Lower lobe of right lung (tissue), 2 donors: ENCODE measurements at places on chromosomes 7 and 10. TPM values are rescaled to one million over a fixed set of nuclear protein-coding genes. Genes with fewer than 3 reads are reported as not detected.

- H3K4me1 ChIP-seq, result no peaks in the 10 kb centered on the region
- H3K36me3 ChIP-seq, result no peaks in the 10 kb centered on the region
- H3K27ac ChIP-seq, result no peak overlapping the region
- no peak overlapping the region for H3K4me3 ChIP-seq
- H3K27me3 ChIP-seq, result no peaks in the 10 kb centered on the region
Observed at GRCh38 chr7:100768784-100769183, 35.4 kb downstream of the ZAN start.

Gene TAC1
- not detected for total RNA-seq

Gene HTR5A
- not detected for total RNA-seq

Gene PANK1
- total RNA-seq, result 8.2 TPM

DNA sequence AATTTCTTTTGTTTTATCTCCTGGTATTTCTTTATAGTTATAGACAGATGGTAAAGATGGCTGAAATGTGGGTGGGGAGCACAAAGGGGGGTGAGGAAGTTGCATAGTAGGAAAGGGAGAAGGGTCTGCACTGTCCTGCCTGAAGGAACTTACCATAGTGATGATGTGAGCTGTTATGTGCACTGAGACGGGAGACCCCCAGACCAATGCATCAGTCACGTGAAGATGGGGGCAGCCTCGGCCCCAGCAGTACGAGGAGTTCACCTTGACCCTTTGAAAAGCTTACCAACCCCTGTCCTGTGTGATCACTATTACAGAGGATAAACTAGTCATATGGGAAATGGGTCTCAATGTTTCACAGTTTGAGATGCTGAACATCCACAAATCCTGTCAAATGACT is 316.3 kb downstream of the TNS3 start:
- peaks cover 12% of the 10 kb centered on the region for H3K4me1 ChIP-seq
- no peak overlapping the region for H3K27ac ChIP-seq
- no peak for DNase-seq
- no peak overlapping the region for H3K4me3 ChIP-seq
- no peaks in the 10 kb centered on the region for H3K27me3 ChIP-seq

GRCh38 chr10:62502995-62503613 is 128.9 kb downstream of the ZNF365 start:
- peaks cover 21% of the 10 kb centered on the region for H3K4me1 ChIP-seq
- no peak for DNase-seq
- H3K36me3 ChIP-seq, result no peaks in the 10 kb centered on the region
- H3K4me3 ChIP-seq, result no peak overlapping the region

DNA sequence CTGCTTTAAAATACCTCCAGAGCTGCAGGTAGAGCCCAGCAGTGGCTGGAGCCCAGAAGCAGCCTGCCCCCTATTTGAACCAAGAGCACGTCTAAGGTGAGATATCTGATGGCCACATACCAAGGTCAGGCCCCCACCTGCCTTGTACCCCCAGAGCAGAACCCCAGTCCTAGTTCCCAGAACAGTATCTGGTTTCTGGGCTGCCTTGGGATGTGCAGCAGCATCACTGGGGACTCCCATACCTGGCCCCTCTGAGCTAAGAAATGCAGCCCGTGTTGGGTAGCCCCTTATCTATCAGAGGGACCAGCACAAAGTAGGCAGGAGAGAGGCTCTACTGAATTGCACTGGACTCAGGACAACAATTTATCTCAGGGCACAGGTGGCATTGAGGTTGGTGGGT is 8.9 kb downstream of the SFTPD start:
- H3K27ac ChIP-seq, result no peak overlapping the region
- peaks cover 10% of the 10 kb centered on the region for H3K36me3 ChIP-seq
- no peak for DNase-seq
- no peak overlapping the region for H3K4me3 ChIP-seq

DNA sequence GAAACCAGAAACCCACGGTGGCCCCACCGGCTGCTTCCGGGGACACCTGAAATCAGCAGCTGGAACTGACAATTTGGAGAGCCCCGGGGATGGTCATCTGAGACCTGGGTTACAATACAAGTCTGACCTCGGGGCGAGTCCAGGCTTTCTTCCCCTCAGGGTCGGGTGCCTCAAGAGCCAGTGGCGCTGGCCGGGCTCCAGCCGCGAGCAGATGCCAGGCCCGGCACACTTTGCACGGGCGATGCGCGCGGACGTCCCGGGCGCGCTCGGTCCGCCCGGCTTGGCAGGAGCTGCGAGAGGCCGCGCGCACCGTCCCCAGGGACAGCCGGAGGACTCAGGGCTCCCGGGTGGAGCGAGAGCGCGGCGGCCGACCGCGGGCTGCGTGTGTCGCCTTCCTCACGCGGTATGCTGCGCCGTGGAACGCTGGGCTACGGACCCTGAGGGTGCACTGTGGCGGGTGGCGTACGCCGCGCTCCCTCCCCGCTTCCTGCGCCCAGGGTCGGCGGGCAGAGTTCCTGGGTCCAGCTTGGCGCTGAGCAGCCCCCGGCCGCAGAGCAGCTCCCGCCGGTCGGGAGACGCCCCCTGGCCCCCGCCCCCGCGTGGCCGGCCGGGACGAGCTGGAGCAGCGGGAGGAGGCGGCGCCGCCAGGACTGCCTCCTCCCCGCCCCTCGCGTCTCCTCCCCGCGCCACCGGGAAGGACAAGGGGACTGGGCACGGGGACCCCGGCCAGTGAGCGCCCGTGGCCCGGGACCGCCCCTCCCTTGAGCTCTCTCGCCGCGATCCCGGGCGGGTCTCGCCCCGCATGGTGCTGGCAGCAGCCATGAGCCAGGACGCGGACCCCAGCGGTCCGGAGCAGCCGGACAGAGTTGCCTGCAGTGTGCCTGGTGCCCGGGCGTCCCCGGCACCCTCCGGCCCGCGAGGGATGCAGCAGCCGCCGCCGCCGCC is at the start of gene RBM20:
Gene RBM20 (plus strand): TSS at position 684 of the 945 bp plus-strand sequence. CDS start 119 bp downstream, at position 803.
- no peaks in the 10 kb centered on the region for H3K36me3 ChIP-seq
- H3K4me1 ChIP-seq, result peaks cover 19% of the 10 kb centered on the region
- DNase-seq, result no peak
- peak within 1 kb of the TSS; percentile 49 for H3K4me3 ChIP-seq
- no peak within 1 kb of the TSS for H3K27ac ChIP-seq

Gene SFMBT2
- 22.3 TPM for total RNA-seq

- H3K4me1 ChIP-seq, result no peaks in the 10 kb centered on the region
- DNase-seq, result no peak
- H3K36me3 ChIP-seq, result no peaks in the 10 kb centered on the region
- H3K27me3 ChIP-seq, result no peaks in the 10 kb centered on the region
- no peak overlapping the region for H3K27ac ChIP-seq
Observed at GRCh38 chr10:48768144-48768766, 83.6 kb downstream of the WDFY4 start.

DNA sequence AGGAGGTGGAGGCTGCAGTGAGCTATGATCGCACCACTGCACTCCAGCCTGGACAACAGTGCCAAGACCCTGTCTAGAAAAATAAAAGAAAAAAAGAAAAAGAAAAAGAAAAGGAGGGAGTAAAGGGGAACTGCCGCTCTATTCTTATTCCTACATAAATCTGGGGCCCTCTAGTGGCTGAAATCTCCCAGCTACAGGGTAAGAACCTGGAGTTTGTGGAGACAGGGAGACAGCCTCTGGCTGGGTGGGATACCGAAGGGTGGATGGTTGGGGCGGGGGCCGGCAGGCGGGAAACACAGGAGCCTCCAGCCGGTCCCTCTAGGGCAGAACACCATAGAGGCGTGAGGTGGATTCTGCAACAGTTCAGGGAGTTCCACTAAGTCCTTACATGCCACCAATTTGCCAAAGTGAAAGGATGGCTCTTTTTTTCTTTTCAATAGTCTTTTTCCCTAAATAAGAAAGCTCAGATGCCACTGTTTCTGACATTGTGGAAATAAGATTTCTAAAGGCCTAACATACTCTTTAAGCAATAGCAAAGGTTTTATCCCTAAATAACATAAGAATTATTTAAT is 117.3 kb downstream of the SVIL start:
- no peaks in the 10 kb centered on the region for H3K27me3 ChIP-seq
- H3K4me3 ChIP-seq, result no peak overlapping the region
- no peaks in the 10 kb centered on the region for H3K4me1 ChIP-seq
- H3K36me3 ChIP-seq, result peaks cover 53% of the 10 kb centered on the region

GRCh38 chr7:105849122-105849855 is 27.1 kb downstream of the ATXN7L1 start:
- no peak for DNase-seq
- peaks cover 10% of the 10 kb centered on the region for H3K4me1 ChIP-seq
- no peaks in the 10 kb centered on the region for H3K27me3 ChIP-seq
- H3K36me3 ChIP-seq, result no peaks in the 10 kb centered on the region

Gene HOXA11
- total RNA-seq, result not detected

Gene RPEL1
- 0.30 TPM for total RNA-seq

DNA sequence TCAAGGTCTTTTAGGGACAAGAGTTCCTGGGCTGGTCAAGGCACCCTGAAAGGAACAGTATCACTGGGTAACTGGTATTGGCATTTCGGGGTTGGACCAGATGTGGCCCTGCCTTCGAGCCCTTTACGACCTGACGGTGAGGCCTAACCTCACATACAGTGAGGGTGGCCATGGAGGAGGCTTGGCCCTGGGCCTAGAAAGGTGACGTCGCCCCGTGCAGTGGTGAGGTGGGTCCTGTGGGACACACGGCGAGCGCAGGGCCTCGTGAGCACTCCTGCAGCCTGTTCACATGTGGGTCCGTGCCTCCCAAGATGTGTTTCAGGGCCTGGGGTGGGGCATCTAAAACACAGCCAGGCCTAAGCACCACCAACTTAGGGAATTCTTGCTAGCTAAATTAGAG is 36.1 kb downstream of the CRHR2 start:
- no peaks in the 10 kb centered on the region for H3K4me1 ChIP-seq
- H3K36me3 ChIP-seq, result peaks cover 8% of the 10 kb centered on the region
- no peak for DNase-seq
- no peak overlapping the region for H3K4me3 ChIP-seq

GRCh38 chr10:81898518-81898917 is 23.5 kb downstream of the NRG3 start:
- no peaks in the 10 kb centered on the region for H3K27me3 ChIP-seq
- H3K36me3 ChIP-seq, result no peaks in the 10 kb centered on the region
- DNase-seq, result no peak
- no peaks in the 10 kb centered on the region for H3K4me1 ChIP-seq
- H3K27ac ChIP-seq, result no peak overlapping the region

- no peaks in the 10 kb centered on the region for H3K27me3 ChIP-seq
- DNase-seq, result no peak
- no peak overlapping the region for H3K27ac ChIP-seq
- H3K4me3 ChIP-seq, result no peak overlapping the region
Observed at GRCh38 chr10:35140727-35141126, 14.1 kb downstream of the CREM start.

DNA sequence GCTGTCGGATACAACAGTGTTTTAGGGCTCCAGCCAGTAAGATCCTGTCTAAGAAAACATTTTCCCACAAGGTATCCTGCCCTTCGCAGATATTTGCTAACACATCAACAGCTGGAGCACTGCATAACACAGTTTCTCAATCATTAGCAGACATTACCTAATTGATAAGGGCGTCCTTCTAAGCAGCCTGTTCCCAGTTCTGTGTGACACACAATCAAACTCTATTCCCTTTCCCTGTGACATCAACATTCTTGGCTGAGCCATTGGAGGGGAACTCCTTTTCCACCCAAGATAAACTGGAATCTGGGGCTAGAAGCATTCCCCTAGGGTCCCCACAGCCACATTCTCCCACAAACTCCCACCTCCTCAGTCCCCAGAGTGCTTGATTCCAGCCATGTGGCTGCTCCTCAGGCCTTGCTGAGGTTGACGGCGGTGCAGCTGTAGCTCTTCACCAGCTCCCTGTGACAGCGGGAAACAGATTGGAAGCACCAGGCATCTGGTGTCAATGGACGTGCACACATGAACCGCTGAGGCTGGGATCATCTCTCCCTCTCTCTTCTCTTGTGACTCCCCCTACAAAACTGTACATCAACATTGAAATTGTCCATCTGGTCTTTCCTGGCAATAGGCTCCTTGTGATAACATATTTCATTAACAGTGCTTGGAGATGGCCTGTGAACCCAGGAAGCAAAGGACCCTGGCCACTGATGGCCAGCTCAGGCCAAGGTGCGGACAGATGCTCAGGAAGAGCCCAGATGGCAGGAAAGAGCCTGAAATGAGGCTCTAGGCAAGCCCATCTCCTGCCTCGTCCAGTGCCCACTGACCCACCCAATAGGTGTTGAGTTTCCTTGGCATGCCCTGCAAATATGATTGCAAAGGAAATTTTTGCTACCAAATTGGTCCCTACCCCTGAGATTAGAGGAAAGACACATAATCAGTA is 131.1 kb upstream of the TBX20 start:
- H3K36me3 ChIP-seq, result no peaks in the 10 kb centered on the region
- no peaks in the 10 kb centered on the region for H3K27me3 ChIP-seq
- no peaks in the 10 kb centered on the region for H3K4me1 ChIP-seq
- H3K4me3 ChIP-seq, result no peak overlapping the region
- H3K27ac ChIP-seq, result no peak overlapping the region
- no peak for DNase-seq

DNA sequence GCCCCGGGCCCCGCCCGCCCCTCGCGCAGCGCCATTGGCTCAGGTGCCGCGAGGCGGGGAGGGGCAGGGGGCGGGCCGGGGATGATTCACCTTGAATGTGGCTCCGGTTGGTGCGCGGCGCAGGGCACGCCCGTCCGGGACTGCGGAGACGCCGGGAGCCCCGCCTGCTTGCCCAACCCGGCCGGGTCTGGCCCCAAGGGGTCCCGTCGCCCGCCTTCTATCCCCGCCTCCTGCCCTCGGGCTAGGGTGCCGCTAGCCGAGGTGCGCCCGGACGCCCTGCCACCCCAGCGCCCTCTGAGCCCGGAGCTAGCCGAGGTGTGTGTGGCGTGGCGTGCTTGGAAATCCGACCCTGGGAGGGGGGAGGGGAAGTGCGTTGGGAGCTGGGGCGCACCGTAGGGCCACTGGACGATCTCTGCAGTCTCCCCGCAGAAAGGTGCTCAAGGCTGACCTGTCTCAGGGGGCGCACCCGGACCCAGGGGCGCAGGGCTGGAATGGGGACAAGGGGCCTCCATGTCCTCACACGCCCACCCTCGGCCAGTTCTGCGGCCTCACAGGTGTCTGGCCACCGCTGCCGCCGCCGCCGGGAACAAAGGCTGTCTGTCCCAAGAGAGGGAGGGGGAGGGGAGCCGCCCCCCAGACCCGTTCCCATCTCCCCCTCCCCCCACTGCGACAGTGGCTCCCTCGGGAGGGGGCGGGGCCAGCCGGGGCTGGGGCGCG is 168.9 kb downstream of the NRF1 start:
- H3K4me3 ChIP-seq, result peak overlapping the region; percentile 58
- H3K4me1 ChIP-seq, result peaks cover 69% of the 10 kb centered on the region
- peak overlapping the region; percentile 64 for H3K27ac ChIP-seq

DNA sequence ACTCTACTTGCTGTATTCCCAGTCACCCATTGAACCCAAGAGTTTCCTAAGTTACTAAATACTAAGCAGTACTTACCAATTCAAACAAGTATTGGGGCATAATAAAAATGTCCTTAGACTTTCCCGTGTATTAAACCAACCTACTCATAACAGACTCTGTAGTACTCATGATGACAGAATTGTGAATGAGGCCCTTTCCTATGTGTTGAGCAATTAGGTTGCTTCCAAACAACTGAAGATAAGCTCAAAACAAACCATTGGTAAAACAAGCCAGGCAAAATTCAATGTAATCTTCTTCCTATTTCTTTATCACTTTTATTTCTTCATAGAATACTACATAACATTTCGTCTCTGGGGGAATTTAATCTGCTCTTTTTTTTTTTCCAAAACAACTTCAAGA is 106.5 kb upstream of the ANK3 start:
- no peaks in the 10 kb centered on the region for H3K27me3 ChIP-seq
- no peak overlapping the region for H3K4me3 ChIP-seq
- no peak overlapping the region for H3K27ac ChIP-seq

GRCh38 chr10:88332503-88333247 is 250.4 kb downstream of the RNLS start:
- H3K36me3 ChIP-seq, result no peaks in the 10 kb centered on the region
- no peak overlapping the region for H3K27ac ChIP-seq
- no peaks in the 10 kb centered on the region for H3K27me3 ChIP-seq
- no peaks in the 10 kb centered on the region for H3K4me1 ChIP-seq

Gene AS3MT
- 1.9 TPM for total RNA-seq

Gene ZPBP
- total RNA-seq, result not detected

Gene OPALIN
- not detected for total RNA-seq

Gene ACTL6B
- not detected for total RNA-seq
